Thymus (tissue), 14 donors: ENCODE measurements at places on chromosomes 16 and 17. TPM values are rescaled to one million over a fixed set of nuclear protein-coding genes. Genes with fewer than 3 reads are reported as not detected.

C17orf107 gene
- 0.57 TPM for total RNA-seq

- DNase-seq, result no peak
These were observed 5.2 kb downstream of the TLCD2 start for GRCh38 chr17:1705004-1705403.

GRCh38 chr16:6059671-6060070 is 962.1 kb upstream of the EEF2KMT start:
- DNase-seq, result no peak

TP53TG3 gene
- total RNA-seq, result not detected

GRCh38 chr16:54289945-54290832 is 3.6 kb upstream of the IRX3 start:
- no peak for DNase-seq

DNA sequence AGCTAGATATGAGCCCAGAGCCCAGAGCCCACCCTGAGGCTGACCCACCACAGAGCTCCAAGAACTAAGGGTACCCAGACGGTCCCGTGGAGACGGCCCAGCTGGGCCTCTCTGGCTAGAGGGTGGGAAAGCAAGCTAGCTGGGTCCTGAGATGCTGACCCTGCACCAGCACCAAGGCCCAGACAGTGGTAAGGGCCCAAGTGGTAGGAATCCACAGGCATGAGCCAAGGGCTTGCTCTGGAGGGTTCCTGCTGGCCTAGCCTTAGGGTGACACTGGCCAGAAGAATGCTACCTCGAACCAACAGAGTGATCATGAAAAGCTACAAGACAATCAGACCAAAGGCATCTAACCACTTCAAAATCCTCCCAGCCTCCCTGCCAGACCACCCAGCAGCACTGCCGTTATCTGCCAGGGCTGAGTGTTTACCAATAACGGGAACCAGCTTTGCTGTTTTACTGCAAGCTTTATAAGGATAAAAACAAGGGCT is 13.2 kb downstream of the HIC1 start:
- no peak for DNase-seq

- no peak for DNase-seq
These were observed 10.0 kb downstream of the DUS2 start for GRCh38 chr16:68033101-68033500.

- no peak for DNase-seq
These were observed 120.6 kb upstream of the KCNJ16 start for GRCh38 chr17:69954241-69954925.

- no peak for DNase-seq
These were observed at the start of gene MSL1 for GRCh38 chr17:40121181-40122135. Gene MSL1 (plus strand): TSS chr17:40121971. CDS start chr17:40122613, 642 bp downstream.
